ENCODE measurements at places on chromosomes 6 and 20. TPM values are rescaled to one million over a fixed set of nuclear protein-coding genes. Genes with fewer than 3 reads are reported as not detected.

DNA sequence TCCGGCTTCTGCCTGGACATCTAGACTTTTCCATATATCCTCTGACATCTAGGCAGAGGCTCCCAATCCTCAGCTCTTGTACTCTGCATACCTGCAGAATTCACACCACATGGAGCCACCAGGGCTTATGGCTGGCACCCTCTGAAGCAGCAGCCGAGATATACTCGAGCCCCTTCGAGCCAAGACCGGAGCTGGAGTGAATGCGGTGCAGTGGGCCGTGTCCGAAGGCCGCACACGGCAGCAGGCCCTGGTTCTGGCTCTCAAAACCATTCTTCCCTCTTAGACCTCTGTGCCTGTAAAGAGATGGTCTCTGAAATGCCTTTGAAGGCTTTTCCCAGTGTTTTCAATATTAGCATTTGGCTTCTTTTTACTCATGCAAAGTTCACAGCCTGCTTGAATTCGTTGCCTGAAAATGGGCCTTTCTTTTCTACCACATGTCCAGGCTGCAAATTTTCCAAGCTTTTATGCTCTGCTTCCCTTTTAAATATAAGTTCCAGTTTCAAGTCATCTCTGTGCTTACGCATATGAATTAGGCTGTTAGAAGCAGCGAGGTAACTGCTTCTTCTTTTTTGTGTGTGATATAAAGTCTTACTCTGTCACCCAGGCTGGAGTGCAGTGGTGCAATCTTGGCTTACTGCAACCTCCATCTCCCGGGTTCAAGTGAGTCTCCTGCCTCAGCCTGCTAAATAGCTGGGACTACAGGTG is 3.8 kb upstream of the SIRPB1 start:
- DNase-seq, result no peak

DNA sequence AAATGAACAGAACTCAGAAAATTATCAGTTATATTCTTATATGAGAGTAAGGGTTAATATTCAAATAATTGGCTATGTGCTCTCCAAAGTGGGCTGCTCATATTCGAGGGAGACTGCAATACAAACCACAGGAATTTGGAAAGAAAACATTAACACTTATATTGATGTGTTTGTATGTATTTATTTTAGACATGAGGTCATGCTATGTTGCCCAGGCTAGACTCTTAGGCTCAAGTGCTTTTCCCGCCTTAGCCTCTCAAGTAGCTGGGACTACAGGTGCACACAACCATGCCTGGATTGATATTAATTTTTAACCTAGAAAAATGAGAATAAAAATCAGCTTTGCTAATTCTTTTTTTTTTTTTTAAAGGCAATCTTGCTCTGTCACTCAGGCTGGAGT is 35.0 kb downstream of the BTBD9 start:
- no peak for DNase-seq

- DNase-seq, result no peak
These were observed 52.0 kb upstream of the PLEKHG1 start for GRCh38 chr6:150547502-150548222.

- no peak for DNase-seq
These were observed 793.9 kb downstream of the QKI start for GRCh38 chr6:164208371-164208770.

DNA sequence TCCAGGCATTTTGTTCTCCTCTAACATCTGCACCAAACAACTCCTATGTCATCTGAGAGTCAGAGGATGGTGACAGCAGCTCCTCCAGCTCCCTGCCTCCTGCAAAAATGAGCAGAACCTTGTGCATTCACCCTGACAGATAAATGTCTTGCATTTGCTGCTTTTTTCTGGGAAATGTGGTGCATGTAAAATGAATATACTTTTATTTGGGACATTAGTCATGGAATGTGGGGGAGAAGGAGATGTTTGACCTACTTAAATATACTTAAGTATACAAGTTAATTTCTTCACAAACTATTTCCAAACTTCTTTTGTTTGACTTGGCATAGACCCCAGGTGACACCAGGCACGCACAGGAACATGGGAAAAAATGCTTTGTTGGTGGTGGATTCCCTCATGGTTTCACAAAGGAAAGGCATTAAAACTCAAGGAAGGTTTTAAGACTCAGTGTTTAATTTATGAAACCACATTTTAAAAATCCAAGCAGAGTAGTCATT is 181.8 kb upstream of the MCHR2 start:
- DNase-seq, result no peak

DNA sequence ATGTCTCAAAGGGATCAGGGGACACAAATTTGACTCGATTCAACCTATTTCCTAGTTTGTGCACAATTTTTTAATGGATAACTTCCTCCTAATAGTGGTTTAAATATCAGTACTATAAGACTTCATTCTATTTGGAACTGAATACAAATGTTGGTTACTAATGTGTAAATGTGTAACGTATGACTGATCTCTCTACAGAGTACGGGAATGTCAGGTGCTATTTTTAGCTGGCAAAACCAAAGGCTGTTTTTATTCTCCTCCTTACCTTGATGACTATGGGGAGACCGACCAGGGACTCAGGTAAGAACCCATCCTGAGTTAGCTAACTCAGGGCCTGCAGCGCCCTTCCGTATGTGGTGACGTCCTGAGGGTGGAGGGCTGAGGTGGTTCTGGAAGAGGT is 33.0 kb downstream of the PRPH2 start:
- no peak for DNase-seq

- no peak for DNase-seq
These were observed 12.4 kb upstream of the DEK start for GRCh38 chr6:18276610-18277236.

DNA sequence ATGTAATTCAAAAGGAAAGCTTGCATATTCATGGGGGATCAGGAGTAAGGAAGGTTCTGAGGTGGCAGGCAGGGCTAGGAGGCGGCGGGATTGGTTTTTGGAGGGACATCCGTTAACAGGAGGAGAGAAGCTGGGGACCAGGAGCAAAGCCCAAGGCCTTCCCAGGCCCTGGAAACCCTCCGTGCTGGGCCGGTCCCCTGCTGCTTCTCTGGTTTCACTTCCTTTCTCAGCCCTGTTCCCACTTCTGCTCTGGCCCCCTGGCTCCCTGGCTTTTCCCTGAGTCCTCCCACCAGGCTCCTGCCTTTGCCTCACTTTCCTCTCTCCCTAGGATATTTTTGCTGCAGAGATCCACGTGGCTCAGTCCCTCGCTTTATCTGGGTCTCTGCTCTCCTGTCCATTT is 26.4 kb upstream of the SALL4 start:
- DNase-seq, result no peak

DNA sequence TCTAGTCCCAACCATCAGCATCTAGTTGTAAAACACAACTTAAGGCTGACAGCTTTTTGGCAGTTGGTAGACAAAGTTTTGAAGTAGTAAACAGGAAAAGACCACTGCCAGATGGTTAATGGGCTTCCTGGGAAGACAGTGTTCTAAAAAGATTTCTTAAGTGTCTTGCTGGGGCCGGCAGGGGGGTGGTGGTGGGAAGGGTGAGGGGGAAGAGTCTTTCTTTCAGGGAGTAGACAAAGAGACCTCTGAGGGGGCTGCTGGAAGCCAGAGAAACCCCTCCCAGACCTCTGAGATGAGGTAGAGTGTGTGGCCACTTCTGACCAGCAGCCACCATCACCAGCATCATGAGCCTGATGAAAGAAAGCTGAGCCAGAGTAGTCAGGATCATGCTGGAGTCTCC is 784.9 kb downstream of the TENT5A start:
- DNase-seq, result no peak

GRCh38 chr6:69423785-69424184 is 373.0 kb downstream of the LMBRD1 start:
- no peak for DNase-seq

- DNase-seq, result no peak
These were observed 1.3 kb upstream of the SMLR1 start for GRCh38 chr6:130825772-130826441.

DNA sequence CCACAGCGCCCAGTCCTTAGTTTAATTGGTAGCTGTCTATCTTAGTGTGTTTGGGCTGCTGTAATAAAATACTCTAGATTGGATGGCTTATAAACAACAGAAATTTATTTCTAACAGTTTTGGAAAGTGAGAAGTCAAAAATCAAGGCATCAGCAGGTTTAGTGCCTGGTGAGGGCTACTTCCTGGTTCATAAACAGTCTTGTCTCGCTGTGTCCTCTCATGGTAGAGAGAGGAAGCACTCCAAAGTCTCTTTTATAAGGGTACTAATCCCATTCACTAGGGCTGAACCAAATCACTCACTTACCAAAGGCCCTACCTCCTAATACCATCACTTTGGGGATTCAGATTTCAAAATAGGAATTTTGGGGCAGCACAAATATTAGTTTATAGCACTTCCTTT is 336.9 kb upstream of the RSPO3 start:
- no peak for DNase-seq

- DNase-seq, result no peak
These were observed 374.8 kb upstream of the EPHA7 start for GRCh38 chr6:93794166-93794565.

GRCh38 chr6:104608101-104608500 is 251.6 kb downstream of the HACE1 start:
- no peak for DNase-seq

- no peak for DNase-seq
These were observed 112.7 kb upstream of the TNFAIP3 start for GRCh38 chr6:137754366-137754765.

The OOEP gene
- 0.31 TPM for total RNA-seq

The KIAA0408 gene
- 3.1 TPM for total RNA-seq

The HLA-DOA gene
- total RNA-seq, result 1.6 TPM

The CDSN gene
- not detected for total RNA-seq

The PPP1R3G gene
- not detected for total RNA-seq
